Activated naive CD4-positive, alpha-beta T cell treated with Interleukin-2 at 50 U/mL for 16 hours (primary cell): ENCODE measurements at places on chromosomes 12 and 14.

DNA sequence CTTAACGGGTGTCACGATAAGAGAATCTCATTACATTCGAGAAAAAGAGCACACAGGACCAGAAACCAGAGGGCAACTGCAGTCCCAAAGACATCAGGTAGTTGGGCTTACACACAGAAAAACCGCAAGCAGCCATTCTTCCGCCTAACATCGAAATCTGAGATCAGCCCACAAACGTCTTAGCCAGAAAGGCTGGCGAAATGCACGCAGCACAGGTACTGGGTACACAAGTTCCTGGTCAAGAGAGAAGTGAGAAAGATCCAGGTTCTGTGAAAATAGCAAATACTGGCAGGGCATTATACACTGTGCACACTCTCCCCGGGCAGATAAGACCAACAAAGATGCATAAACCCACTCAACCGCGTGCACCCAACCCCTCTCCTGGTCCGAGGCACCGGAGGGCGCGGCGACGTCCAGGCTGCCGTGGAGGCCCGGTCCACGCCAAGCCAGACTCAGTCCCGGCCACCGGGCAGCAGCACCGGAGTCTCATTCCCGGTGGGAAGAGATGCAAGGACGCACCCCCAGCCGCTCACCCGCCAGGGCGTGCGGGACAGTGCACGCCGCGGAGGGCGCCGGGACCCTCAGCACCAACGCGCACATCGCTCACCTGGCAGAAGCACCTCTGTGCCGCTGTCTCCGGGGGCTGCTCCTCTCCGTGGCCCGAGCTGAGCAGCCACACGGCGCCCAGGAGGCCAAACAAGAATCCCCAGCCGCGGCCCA, 437 bp downstream of the ERO1A start:
- DNase-seq, result peak; percentile 66

- DNase-seq, result no peak
Observed at GRCh38 chr14:36555998-36556743, 26.2 kb downstream of the NKX2-8 start.

GRCh38 chr12:2032506-2032905, 20.3 kb upstream of the CACNA1C start:
- DNase-seq, result no peak

GRCh38 chr12:94429633-94430032, 30.0 kb downstream of the CEP83 start:
- no peak for DNase-seq

- DNase-seq, result peak; percentile 16
Observed at GRCh38 chr12:68158432-68158831, 1.1 kb downstream of the IFNG start.

- no peak for DNase-seq
Observed at GRCh38 chr12:2286461-2287131, 233.8 kb downstream of the CACNA1C start.

- DNase-seq, result no peak
Observed at GRCh38 chr14:21496453-21496852, 14.7 kb downstream of the METTL3 start.

- DNase-seq, result no peak
Observed at GRCh38 chr14:93972618-93973205, 3.7 kb downstream of the ASB2 start.

- no peak for DNase-seq
Observed at GRCh38 chr14:93061380-93062012, 54.2 kb downstream of the ITPK1 start.

GRCh38 chr12:116672842-116673516, 64.9 kb downstream of the SPRING1 start:
- DNase-seq, result no peak

GRCh38 chr12:13022851-13023271, 21.3 kb upstream of the FAM234B start:
- no peak for DNase-seq

- no peak for DNase-seq
Observed at GRCh38 chr12:53927220-53928029, 11.2 kb upstream of the HOXC13 start.

DNA sequence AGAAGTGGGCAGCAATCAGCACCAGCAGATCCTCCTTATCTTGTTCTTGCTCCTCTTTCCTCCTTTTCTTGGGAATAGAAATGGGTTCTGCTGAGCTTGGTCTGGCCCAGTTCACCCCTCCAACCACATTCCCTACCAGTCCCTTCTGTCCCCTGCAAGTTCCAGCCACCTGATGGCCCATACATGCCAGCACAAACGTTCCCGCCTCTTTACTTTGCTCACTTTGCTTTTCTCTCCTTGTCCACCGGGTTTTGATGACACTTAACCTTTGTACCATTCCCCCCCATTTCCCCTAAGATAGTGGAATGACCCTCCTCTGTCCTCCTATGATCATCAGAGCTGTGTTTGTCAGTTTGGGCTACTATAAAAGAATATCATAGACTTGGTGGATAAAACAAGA, 23.4 kb upstream of the EML1 start:
- no peak for DNase-seq

DNA sequence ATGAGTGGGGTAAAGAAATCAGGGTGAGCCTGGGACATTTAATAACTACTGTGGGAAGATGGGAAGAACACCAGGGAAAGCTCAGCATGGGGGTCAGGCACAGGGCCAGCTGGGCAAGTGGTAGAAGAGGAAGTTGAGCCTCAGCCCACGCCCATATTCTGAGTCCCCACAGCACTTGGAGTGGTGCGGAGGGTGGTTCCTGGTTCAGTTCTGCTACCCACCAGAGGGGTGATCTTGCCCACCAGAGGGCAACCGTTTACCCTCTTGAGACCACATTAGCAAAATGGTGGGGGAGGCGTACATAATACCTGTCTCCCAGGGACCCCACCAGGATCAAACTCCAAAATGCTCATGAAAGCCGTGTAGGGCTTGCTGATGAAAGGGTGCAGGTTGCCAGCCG, 16.8 kb upstream of the ANKRD33 start:
- DNase-seq, result no peak
